ENCODE measurements at places on chromosomes 13 and 19.
A peak's percentile ranks its signal among the peaks of the same experiment; 100 is the strongest.

- H3K27me3 ChIP-seq: no peaks in the 10 kb centered on the region
- no peak overlapping the region for H3K4me3 ChIP-seq
- DNase-seq: no peak
- H3K36me3 ChIP-seq: no peaks in the 10 kb centered on the region
- no peak overlapping the region for H3K27ac ChIP-seq
- H3K4me1 ChIP-seq: no peaks in the 10 kb centered on the region
Observed at GRCh38 chr13:30957258-30957943, 24.9 kb downstream of the TEX26 start.

DNA sequence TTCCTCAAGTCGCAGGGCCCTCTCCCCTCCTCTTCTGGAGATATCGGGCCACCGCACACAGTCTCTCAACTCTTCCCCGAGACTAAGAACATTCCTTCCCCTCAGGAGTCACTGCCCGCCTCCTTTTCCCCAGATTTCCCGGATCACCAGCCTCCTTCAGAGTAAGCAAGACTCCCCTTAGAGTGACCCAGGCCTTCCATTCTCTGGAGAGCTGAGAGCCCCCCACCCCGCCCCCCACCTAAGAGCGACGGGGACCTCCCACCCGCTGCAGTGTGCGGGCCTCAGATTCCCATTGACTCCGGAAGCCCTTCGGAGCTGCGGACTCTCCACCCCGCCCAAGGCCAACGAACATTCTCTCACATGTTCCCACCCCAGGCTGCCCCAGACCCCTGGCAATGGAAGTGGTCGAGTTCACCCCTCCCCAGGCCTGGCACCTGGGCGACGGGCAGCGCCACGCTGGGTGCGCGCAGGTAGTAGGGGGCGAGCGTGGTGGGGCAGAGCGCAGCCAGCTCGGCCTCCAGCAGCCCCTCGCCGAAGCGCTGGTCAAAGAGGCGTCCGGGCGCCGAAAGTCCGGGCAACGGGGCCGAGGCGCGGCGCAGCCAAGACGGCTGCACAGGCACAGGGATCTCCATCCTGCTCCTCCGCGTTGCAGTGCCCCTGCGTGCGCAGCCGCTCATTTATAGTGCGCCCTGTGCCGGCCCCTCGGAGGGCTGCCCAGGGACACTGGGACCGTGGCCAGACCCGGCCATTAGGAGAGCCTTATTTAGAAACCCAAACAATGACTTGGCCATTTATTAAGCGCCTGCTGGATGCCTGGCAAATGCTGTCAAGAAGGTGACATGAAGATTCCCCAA is at the start of gene HSPB6:
HSPB6 (minus strand) TSS at position 653 of the 854 bp plus-strand sequence; CDS start at position 632, 21 bp downstream.
- H3K27ac ChIP-seq: peak within 1 kb of the TSS; percentile 79
- H3K27me3 ChIP-seq: no peaks in the 10 kb centered on the region
- peaks cover 3% of the 10 kb centered on the region for H3K36me3 ChIP-seq
- no peak for DNase-seq
- peak within 1 kb of the TSS; percentile 83 for H3K4me3 ChIP-seq

- no peak for DNase-seq
- no peaks in the 10 kb centered on the region for H3K27me3 ChIP-seq
- peaks cover 22% of the 10 kb centered on the region for H3K36me3 ChIP-seq
- no peak overlapping the region for H3K4me3 ChIP-seq
- peaks cover 27% of the 10 kb centered on the region for H3K4me1 ChIP-seq
Observed at GRCh38 chr19:8302734-8303133, 5.4 kb downstream of the CD320 start.

GRCh38 chr13:49436890-49437289 is 7.0 kb downstream of the CAB39L start:
- H3K27me3 ChIP-seq: no peaks in the 10 kb centered on the region
- no peak overlapping the region for H3K4me3 ChIP-seq
- no peak overlapping the region for H3K27ac ChIP-seq
- H3K36me3 ChIP-seq: no peaks in the 10 kb centered on the region
- DNase-seq: no peak

DNA sequence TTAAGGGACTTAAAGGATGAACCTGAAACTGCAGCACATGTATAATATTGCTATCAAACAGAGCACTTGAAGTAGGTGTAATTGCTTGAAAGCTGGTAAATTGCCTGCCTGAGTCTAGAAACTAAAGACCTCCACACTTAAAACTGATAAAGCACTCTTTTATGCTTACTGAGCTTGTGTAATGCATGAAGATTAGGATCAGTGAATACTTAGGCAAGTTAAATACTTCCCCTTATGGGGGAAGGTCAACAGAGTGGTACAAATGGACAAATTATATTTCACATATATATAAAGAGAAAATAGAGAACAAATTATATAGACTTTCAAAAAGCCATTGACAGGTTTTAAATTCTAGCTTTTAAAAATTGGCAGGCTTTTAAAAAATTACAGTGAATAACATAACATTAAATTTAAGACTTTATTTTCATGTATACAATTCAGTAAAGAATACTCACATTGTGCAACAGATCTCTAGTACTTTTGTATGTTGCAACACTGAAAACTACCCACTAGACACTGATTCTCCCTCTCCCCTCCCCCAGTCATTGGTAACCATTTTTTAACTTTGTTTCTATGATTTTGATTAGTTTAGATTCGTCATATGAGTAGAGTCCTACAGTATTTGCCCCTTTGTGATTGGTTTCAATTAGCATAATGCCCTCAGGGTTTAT is 23.9 kb downstream of the PIBF1 start:
- H3K4me1 ChIP-seq: peaks cover 8% of the 10 kb centered on the region
- peak; percentile 44 for DNase-seq
- no peaks in the 10 kb centered on the region for H3K27me3 ChIP-seq
- no peak overlapping the region for H3K27ac ChIP-seq

- H3K4me3 ChIP-seq: no peak overlapping the region
- H3K4me1 ChIP-seq: no peaks in the 10 kb centered on the region
- DNase-seq: no peak
- H3K27me3 ChIP-seq: no peaks in the 10 kb centered on the region
Observed at GRCh38 chr13:33518452-33518851, 232.9 kb upstream of the STARD13 start.

GRCh38 chr19:31119951-31120690 is 229.1 kb downstream of the TSHZ3 start:
- no peaks in the 10 kb centered on the region for H3K4me1 ChIP-seq
- no peaks in the 10 kb centered on the region for H3K36me3 ChIP-seq
- no peak overlapping the region for H3K27ac ChIP-seq
- no peaks in the 10 kb centered on the region for H3K27me3 ChIP-seq

DNA sequence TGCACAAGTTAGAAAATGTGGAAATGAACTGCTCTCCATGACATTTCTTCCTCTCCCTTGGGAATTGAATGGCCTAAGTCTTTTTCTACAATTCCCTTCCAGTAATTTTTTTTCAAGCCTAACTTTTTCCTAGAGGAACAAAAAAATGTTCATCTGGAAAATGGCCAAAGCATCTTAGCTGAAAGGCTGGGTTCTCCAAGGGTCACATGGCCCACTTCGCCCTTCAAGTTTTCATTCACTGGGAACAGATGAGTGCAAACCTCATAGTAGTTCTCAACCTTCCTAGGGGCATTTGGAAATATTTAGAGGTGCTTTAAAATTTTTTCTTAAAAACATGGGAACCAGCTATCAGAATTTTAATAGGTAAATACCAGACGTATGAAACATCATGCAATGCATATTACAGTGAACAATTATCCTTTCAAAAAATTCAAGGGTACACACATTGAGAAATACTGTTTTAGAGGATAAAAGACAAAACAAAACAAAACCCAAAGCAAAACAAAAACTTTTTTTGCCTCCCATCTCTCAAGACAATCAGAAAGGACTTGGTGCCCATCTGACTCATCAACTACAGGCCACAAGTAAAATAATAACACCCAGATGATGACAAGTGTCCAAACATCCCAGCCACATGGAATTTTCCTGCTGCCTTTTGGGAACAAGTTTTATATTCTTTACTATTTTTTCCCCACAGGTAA is 208.8 kb downstream of the SLITRK6 start:
- no peaks in the 10 kb centered on the region for H3K27me3 ChIP-seq
- no peak overlapping the region for H3K4me3 ChIP-seq
- H3K27ac ChIP-seq: no peak overlapping the region
- no peak for DNase-seq

- no peak for DNase-seq
- peak overlapping the region; percentile 77 for H3K4me3 ChIP-seq
- peaks cover 12% of the 10 kb centered on the region for H3K4me1 ChIP-seq
- peaks cover 22% of the 10 kb centered on the region for H3K36me3 ChIP-seq
- H3K27ac ChIP-seq: peak overlapping the region; percentile 100
- no peaks in the 10 kb centered on the region for H3K27me3 ChIP-seq
Observed at GRCh38 chr19:58182577-58182988, 278 bp upstream of the ZNF274 start.

GRCh38 chr19:10292789-10293636 is 3.3 kb downstream of the ICAM5 start:
- H3K27me3 ChIP-seq: no peaks in the 10 kb centered on the region
- H3K27ac ChIP-seq: no peak overlapping the region
- peaks cover 57% of the 10 kb centered on the region for H3K4me1 ChIP-seq
- no peaks in the 10 kb centered on the region for H3K36me3 ChIP-seq
- DNase-seq: no peak

GRCh38 chr13:112999414-113000177 is 30.6 kb downstream of the MCF2L start:
- peaks cover 68% of the 10 kb centered on the region for H3K4me1 ChIP-seq
- H3K27me3 ChIP-seq: no peaks in the 10 kb centered on the region
- no peak overlapping the region for H3K4me3 ChIP-seq
- no peak for DNase-seq
- H3K36me3 ChIP-seq: peaks cover 2% of the 10 kb centered on the region
- H3K27ac ChIP-seq: no peak overlapping the region

GRCh38 chr13:110187641-110188161 is 119.3 kb downstream of the COL4A1 start:
- H3K4me1 ChIP-seq: no peaks in the 10 kb centered on the region
- no peak for DNase-seq
- no peaks in the 10 kb centered on the region for H3K36me3 ChIP-seq
- H3K4me3 ChIP-seq: no peak overlapping the region
- H3K27me3 ChIP-seq: no peaks in the 10 kb centered on the region

GRCh38 chr19:7000816-7001215 is 20.4 kb downstream of the MBD3L2B start:
- DNase-seq: no peak
- H3K4me1 ChIP-seq: no peaks in the 10 kb centered on the region
- no peaks in the 10 kb centered on the region for H3K36me3 ChIP-seq
- H3K4me3 ChIP-seq: no peak overlapping the region

DNA sequence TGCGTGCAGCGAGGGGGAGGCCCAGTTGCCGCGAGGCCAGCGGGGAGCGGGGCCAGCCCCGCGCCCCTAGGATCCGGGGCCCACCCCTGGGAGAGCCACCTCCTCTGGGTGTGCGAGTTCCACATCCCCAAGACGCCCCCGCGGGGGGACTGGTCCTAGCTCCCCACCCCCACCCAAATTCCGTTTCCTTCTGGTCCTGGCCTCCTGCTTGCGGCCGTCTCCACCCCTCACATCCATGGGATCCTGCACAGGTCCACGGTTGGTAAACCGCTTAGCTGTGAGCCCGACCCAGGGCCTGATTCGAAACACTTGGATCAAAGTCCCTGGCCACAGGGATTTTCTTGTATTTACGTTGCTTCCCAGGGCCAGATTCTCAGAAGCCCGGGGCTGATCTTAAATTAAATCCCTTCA is 324 bp upstream of the FBXO17 start:
- peak overlapping the region; percentile 80 for H3K4me3 ChIP-seq
- H3K27me3 ChIP-seq: no peaks in the 10 kb centered on the region
- peak overlapping the region; percentile 99 for H3K27ac ChIP-seq
- DNase-seq: peak; percentile 60

DNA sequence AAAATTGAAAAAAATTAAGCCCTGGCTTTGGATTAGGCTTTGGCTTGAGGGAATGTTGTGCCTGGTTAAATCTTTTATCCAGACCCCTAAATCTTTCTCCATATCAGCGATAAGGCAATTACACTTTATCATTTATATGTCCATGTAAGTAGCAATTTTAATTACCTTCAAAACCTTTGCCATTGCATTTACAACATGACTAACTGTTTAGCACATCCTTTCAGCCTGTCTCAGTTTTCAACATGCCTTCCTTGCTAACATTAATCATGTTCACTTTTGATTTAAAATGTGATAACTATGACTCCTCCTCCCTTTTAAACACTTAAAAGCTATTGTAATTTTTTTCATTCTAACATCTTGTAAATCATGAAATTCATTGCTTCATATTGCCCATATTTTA is 583.7 kb downstream of the SLITRK1 start:
- H3K4me3 ChIP-seq: no peak overlapping the region
- DNase-seq: no peak
- H3K27ac ChIP-seq: no peak overlapping the region

- no peaks in the 10 kb centered on the region for H3K4me1 ChIP-seq
- H3K27me3 ChIP-seq: no peaks in the 10 kb centered on the region
- H3K4me3 ChIP-seq: no peak overlapping the region
- DNase-seq: no peak
- no peak overlapping the region for H3K27ac ChIP-seq
Observed at GRCh38 chr19:52494518-52494917, 33.0 kb upstream of the ZNF808 start.

GRCh38 chr13:48636550-48636949 is 17.2 kb upstream of the CYSLTR2 start:
- H3K4me3 ChIP-seq: no peak overlapping the region
- peaks cover 7% of the 10 kb centered on the region for H3K4me1 ChIP-seq
- DNase-seq: no peak

GRCh38 chr13:102965802-102966201 is 100.4 kb downstream of the SLC10A2 start:
- H3K27me3 ChIP-seq: no peaks in the 10 kb centered on the region
- no peaks in the 10 kb centered on the region for H3K36me3 ChIP-seq
- H3K27ac ChIP-seq: no peak overlapping the region
- no peak for DNase-seq
- peaks cover 38% of the 10 kb centered on the region for H3K4me1 ChIP-seq

DNA sequence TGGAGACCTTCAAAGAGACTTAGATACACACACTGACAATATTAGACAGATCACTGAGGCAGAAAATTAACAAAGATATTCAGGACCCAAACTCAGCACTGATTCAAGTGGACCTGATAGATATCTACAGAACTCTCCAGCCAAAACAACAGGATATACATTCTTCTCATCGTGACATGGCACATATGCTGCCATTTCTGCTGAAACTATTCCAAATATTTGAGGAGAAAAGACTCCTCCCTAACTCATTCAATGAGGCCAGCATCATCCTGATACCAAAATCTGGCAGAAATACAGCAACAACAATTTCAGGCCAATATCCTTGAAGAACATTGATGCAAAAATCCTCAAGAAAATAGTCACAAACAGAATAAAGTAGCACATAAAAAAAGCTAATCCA is 53.3 kb downstream of the TRPC4 start:
- H3K36me3 ChIP-seq: no peaks in the 10 kb centered on the region
- no peak for DNase-seq
- no peaks in the 10 kb centered on the region for H3K27me3 ChIP-seq
- H3K4me3 ChIP-seq: no peak overlapping the region
